Stimulated activated CD8-positive, alpha-beta memory T cell treated with anti-CD3 and anti-CD28 coated beads, Interleukin-15, amount 100 ng/mL, for 4 hours (primary cell): ENCODE measurements at places on chromosomes 7 and 10.

- DNase-seq, result no peak
Observed at GRCh38 chr10:71326464-71326881, 7.4 kb downstream of the SLC29A3 start.

DNA sequence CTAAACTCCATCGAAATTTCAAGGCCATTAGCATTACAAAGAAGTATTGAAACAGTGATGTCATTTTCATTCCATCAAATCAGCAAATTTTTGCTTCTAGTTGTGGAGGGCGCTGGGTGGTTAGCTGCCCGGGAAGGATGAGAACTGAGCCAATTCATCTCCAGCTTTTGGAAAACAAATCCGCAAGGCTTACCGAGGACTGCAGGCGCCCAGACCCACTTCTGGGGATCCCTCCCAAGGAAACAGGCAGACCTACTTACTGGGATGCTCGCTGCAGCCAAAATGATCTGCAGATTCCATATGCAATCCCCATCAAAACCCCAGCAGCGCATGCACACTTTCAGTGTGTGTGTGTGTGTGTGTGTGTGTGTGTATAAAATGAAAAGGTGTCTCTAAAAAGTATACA is 19.2 kb downstream of the TNRC18 start:
- DNase-seq, result no peak

- no peak for DNase-seq
Observed at GRCh38 chr10:113993489-113993991, 50.1 kb upstream of the ADRB1 start.

GRCh38 chr10:17349717-17350116 is 104.7 kb downstream of the ST8SIA6 start:
- DNase-seq, result no peak

GRCh38 chr10:35642035-35642792 is at the start of gene FZD8:
FZD8 (minus strand) TSS chr10:35642296; CDS start chr10:35641429, 867 bp downstream.
- DNase-seq, result peak; percentile 27

GRCh38 chr10:102117391-102118159 is 2.6 kb downstream of the LDB1 start:
- DNase-seq, result no peak

DNA sequence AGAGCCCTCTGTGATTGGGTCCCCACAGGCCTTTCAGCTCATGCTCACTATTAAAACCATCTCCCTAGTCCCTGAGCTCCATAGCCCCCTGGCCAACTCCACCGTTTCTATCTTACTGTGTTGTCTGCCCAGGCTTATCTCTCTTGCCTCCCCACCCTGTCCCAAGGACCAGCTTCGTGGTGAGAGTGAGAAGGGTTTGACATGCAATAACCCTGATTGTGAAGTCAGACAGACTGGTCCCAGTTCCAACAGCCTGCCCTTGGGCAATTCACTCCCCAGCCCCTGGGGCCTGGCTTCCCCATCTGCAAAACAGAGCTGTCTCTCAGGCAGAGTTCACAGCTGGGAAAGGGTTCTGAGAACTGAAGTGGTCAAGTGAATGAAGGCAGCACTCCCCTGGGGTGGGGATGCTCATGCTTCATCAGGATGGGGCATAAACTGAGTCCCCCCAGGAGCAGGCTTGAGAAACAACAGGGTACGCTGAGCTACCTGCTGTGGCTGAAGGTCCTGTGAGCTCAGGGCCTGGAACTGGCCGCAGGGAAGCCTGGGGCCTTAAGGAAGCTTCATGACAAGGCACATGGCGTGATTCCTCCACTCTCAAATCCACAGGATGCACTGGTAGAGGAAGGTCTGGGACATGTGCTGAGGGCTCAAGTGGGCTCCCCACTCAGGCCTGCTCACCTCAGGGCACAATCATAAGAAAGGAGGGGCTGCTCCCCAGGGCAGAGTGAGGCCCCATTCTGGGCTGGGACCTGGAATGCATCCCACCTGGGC is 1.8 kb upstream of the PPIF start:
- no peak for DNase-seq

GRCh38 chr10:124009231-124010015 is 84.0 kb downstream of the CHST15 start:
- DNase-seq, result no peak

- DNase-seq, result no peak
Observed at GRCh38 chr10:121527690-121528089, 70.6 kb downstream of the FGFR2 start.

DNA sequence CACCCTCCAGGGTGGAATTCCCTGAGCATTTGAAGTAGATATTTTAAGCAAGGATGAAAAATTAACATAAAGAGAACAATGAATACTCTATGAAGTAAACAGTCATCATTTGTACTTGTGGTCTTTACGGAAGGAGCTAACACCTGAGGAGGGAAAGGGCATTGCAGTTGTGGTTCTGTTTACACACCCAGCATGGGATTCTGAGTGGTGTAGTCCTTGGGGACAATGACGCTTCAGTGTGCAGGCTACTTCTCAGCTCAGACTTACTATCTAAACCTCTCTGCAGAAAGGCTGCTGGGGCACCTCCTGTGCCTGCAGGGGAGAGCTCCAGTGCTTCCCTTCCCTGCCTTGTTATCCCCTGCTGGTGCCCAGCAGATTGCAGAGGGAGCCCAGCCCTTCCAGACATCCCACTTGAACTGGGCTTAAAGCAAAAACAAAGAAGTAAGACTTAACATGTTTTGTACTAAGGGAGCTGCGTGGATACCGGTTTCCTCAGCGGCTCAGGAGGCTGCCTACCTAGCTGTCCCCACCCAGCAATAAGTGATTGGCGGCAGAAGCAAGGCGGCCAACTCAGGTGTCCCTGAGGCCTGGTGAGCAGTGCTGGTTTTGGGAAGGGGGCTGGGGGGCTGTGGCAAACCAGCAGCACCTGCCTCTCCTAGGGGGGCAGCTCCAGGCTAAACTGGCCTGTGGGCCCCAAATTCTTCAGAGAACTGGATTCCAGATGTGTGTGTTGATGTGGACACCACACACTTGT is 89.1 kb downstream of the CELF2 start:
- no peak for DNase-seq

DNA sequence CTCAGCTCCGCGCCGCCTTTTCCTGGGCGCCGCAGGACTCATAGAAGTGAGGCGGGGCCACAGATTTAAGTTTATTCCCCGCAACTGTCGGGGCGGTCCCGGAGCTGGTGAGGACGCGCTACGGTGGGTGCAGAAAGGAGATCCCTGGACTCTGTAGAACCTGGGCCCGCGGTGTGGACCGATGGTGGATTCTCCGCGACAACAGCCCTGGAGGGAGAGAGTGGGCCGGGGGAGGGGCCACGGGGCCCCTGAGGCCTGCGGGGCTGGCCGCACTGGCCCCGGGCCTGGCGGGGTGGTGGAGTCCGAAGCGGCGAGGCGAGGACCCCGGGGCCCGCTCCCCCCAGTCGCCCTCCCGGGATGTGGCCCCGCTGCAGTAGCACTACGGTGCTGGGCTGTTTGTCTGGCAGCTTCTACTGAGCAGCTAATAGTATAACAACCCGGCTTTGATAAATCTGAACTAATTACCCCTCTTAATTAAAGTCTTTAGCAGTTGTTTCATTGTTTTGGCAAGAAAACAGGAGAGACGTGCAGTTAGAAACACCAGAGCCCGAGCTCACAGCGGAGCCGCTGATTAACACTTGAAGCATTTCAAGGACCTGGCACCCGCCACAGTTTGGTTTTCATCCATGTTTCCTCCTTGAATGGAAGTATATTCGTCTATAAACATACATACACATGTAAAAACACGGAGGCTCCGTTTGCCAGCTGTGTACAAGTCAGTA is 4.2 kb downstream of the FEZF1 start:
- DNase-seq, result no peak

GRCh38 chr10:1613511-1613910 is 123.8 kb downstream of the ADARB2 start:
- DNase-seq, result no peak

DNA sequence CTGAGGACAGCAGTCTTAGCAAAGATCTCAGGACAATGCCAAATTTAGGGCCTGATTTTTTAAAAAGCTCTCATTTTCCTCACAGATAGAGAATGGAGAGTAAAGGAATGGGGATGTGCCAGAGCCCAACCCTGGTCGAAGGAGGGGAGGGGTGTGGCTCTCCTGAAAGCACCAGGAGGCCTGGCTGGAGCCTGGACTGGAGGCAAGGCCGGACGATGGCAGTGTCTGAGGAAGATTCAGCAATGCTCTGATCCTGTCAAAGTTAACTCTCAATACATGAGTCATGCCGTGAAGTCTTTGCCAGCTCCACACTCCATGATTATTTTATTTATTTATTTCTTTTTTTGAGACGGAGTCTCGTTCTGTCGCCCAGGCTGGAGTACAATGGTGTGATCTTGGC is 108.3 kb downstream of the UPF2 start:
- DNase-seq, result no peak

- no peak for DNase-seq
Observed at GRCh38 chr10:5546891-5547680, 22.3 kb downstream of the CALML3 start.

- DNase-seq, result no peak
Observed at GRCh38 chr10:71998840-71999194, 34.6 kb downstream of the CHST3 start.

- DNase-seq, result no peak
Observed at GRCh38 chr7:86833360-86833759, 189.7 kb downstream of the GRM3 start.

DNA sequence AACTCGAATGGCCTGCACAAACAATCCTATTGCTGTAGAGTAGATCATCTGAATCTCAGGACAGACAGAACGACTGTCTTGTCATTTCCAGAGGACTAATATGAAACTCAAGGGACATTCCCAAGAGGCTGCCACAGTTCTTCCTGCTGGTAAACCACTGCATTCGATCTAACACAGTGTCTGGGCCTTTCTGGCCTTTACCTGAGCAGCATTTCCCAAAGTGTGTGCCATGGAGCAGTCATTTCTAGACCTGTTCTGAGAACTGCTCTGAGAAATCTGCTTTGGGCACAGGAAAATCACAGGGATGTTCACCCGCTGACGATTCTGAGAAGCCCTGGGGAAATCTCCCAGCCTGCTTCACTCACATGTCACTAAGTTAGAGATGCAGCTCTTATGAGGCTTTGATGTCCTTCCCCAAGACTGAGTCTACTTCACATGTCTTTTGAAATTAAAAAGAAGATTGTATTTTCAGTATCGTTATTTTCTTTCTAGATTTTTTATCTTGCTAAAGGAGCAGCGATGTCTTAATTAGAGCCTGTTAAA is 18.4 kb downstream of the GPNMB start:
- DNase-seq, result no peak

- no peak for DNase-seq
Observed at GRCh38 chr7:92231-92674, 100.1 kb upstream of the FAM20C start.

- no peak for DNase-seq
Observed at GRCh38 chr7:115005953-115006352, 84.1 kb downstream of the MDFIC start.

DNA sequence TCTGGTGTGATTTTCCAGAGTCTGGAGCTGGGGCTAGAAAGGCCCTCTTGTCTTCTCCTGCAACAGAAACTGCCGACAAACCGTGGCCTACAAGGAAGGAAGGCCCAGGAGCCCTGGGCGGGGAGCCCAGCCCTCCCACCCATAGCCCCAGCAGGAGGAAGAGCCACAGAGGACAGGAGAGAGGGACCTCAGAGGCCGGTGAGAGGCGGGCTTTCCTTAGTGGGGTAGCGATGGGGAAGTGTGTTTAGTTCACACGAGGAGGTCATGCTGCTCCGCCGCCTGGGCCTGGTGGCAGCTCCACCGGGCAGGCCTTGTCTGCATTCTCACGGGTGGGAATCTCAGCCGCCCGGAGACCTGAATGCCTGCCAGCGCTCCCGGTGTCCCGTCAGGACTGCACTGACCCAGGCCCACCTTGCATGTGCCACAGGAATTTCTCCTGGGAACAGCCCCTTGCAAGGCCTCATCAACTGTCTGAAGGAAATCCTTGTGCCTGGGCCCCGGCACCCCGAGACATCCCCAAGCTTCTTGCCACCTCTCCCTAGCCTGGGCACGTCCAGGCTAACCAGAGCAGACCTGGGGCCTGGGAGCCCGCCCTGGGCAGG is 50.9 kb downstream of the ZNF467 start:
- DNase-seq, result no peak

- DNase-seq, result no peak
Observed at GRCh38 chr10:73106301-73106700, 4.0 kb upstream of the NUDT13 start.

GRCh38 chr7:100519580-100519979 is 19.4 kb upstream of the AGFG2 start:
- no peak for DNase-seq

DNA sequence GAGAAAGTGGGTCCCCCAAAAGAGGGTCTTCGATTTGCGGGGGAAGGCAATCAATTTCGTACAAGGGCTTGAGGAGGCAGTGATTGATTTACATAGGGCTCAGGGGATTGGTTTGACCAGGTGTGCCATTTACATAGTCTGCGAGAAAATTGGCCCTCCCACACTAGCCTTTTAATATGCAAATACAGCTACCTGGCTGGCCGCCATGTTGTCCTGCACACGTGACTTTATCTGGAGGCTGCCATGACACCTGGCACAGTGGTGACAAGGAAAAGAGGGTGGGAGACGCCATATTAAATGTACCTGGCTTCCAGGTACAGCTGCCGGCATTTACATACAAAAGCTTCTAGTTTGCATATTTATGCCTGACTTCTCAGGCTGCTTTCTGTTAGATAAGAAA is 1577.2 kb upstream of the LRRTM3 start:
- no peak for DNase-seq

- DNase-seq, result no peak
Observed at GRCh38 chr10:13943735-13944398, 357.1 kb downstream of the PRPF18 start.

DNA sequence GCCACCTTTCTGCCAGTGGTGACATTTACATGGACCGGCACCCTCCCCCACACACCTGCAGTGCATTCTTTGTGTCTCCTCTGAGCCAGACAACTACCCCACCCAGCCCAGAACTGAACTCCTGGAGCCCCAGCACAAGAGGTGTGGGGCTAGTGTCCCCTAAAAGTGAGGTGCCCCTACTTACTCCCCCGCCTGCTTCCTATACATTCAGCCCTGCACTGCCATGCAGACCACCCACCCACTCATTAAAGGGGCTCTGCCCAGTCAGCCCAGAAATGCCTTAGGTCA is 1.9 kb downstream of the SAP25 start:
- no peak for DNase-seq

- DNase-seq, result no peak
Observed at GRCh38 chr10:33192190-33192589, 142.3 kb downstream of the NRP1 start.

GRCh38 chr7:158885624-158886023 is 29.3 kb downstream of the DYNC2I1 start:
- no peak for DNase-seq

- no peak for DNase-seq
Observed at GRCh38 chr7:135965602-135966001, 11.6 kb downstream of the MTPN start.

- no peak for DNase-seq
Observed at GRCh38 chr7:45704683-45705016, 130.5 kb downstream of the ADCY1 start.
